T-helper 22 cell (primary cell): ENCODE measurements at places on chromosomes 16 and 17.
A peak's percentile ranks its signal among the peaks of the same experiment; 100 is the strongest.

GRCh38 chr17:34226011-34226743, 28.9 kb upstream of the CCL2 start:
- DNase-seq, result no peak

DNA sequence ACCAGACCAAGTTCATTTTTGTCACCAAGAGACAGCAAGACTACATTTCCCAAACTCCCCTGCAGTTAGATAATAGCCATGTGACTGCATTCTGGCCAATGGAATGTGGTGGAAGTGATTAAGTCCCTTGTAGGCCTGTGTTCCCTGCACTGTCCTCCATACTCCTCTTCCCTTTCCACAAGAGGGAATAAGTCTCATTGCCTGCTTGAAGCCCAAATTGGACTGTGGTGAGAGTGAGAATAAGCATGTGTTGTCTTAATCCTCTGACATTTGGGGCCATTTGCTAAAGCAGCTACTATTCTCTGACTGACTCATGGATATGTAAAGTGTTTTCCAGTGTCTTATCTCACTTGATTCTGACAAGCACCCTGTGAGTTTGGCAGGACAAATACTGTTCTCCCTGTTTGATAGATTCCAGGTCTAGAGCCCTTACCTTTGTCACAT, 20.7 kb downstream of the PIK3R6 start:
- no peak for DNase-seq

- DNase-seq, result no peak
Observed at GRCh38 chr16:81729451-81729850, 49.6 kb upstream of the PLCG2 start.

GRCh38 chr17:78313735-78314648, 45.9 kb downstream of the SOCS3 start:
- DNase-seq, result peak; percentile 50

GRCh38 chr17:76178124-76178523, 37.1 kb upstream of the FOXJ1 start:
- no peak for DNase-seq

- no peak for DNase-seq
Observed at GRCh38 chr17:73503560-73503959, 140.7 kb downstream of the SDK2 start.

DNA sequence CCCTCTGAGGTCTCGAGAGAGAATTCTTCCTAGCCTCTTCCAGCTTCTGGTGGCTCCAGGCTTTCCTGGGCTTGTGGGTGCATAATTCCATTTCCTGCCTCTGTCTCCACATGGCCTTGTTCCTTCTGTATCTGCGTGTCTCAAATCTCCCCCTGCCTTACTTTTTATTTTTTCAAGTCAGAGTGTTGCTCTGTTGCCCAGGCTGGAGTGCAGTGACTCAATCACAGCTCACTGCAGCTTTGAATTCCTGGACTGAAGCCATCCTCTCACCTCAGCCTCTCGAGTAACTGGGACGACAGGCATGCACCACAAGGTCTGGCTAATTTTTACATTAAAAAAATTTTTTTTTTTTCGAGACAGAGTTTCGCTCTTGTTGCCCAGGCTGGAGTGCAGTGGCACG, 120.6 kb downstream of the SHISA9 start:
- DNase-seq, result no peak
